ENCODE measurements at places on chromosomes 16 and 17. TPM values are rescaled to one million over a fixed set of nuclear protein-coding genes. Genes with fewer than 3 reads are reported as not detected.

DNA sequence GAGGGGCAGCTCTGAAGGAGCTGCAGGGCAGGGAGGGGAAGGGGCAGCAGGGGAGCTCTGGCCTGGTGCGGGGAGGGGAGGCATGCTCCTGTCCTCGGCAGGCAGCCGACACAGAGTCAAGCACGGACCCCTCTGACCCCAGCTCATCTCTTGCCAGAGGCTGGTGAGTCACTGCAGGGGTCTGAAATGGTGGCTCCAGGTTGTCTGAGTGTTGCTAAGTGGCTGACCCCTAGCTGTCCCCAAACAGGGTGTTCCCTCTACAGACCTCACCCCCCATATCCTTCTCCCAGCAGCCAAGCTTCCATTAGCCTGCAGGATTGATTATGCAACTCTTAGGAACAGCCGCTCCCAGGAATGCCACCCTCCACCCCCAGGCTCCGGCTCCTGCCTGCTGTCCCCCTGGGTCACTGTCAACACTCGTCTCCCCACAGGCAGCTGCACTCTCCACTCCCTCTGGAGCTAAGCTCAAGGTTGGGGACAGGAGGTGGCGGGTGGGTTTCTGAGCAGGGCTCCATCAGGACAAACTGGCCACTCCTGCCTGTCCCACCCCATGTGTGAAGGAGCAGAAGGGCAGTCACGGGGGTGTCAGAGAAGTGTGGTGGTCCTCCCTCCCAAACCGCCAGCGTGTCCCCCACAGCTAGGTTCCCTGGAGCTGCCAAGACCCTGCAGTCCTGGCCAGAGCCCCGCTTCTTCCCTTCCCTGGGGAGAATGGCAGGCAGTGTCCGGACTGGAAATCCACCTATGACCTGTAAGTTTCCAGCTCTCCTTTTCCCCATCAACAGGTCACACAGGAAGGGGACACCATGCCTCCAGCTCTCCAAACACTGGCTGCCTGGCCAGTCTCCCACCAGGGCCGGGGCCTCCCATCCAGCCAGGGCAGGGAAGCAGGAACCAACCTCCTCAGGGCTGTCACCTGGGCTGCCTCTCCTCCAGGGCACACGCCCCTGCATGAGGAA lies 1.0 kb downstream of the MYLK3 start:
- DNase-seq, result peak; percentile 58
- no peaks in the 10 kb centered on the region for H3K36me3 ChIP-seq
- peak overlapping the region; percentile 42 for H3K4me3 ChIP-seq
- H3K27me3 ChIP-seq, result no peaks in the 10 kb centered on the region
- H3K27ac ChIP-seq, result peak overlapping the region; percentile 99

The HOXB1 gene
- polyA plus RNA-seq, result not detected

The RNF222 gene
- not detected for polyA plus RNA-seq

The RAB11FIP4 gene
- 1.6 TPM for polyA plus RNA-seq

DNA sequence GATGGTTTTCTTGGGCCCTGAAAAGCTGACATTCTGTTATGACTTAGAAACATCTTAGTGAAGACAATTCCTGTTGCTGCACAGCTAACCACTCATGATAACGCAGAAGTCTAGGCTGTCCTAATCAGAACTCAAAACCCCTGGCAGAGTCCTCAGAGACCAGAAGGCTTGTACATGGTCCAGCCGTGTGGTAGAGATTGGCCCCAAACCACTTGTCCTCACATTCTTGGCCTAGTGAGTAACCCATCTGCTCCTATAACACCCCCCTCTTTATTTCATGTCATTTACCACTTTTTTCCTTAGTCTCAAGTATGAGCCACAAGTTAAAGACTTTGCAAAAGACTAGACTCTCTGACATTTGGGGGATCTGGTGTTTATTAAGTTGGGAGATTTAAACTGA lies 116.5 kb upstream of the ADAMTS18 start:
- DNase-seq, result no peak
- peaks cover 13% of the 10 kb centered on the region for H3K27me3 ChIP-seq
- no peaks in the 10 kb centered on the region for H3K4me1 ChIP-seq
- H3K36me3 ChIP-seq, result no peaks in the 10 kb centered on the region

- peak overlapping the region; percentile 75 for H3K4me3 ChIP-seq
- peak overlapping the region; percentile 97 for H3K27ac ChIP-seq
- peaks cover 76% of the 10 kb centered on the region for H3K4me1 ChIP-seq
- H3K27me3 ChIP-seq, result no peaks in the 10 kb centered on the region
Observed at GRCh38 chr17:81401723-81402529, 6.7 kb downstream of the BAHCC1 start.

The C16orf54 gene
- 0.26 TPM for polyA plus RNA-seq

GRCh38 chr16:31354394-31355291 lies at the start of gene ITGAX:
Gene ITGAX (plus strand): TSS chr16:31355176. CDS start chr16:31355255, 79 bp downstream.
- no peak for DNase-seq
- H3K27ac ChIP-seq, result no peak within 1 kb of the TSS
- H3K4me3 ChIP-seq, result no peak within 1 kb of the TSS

DNA sequence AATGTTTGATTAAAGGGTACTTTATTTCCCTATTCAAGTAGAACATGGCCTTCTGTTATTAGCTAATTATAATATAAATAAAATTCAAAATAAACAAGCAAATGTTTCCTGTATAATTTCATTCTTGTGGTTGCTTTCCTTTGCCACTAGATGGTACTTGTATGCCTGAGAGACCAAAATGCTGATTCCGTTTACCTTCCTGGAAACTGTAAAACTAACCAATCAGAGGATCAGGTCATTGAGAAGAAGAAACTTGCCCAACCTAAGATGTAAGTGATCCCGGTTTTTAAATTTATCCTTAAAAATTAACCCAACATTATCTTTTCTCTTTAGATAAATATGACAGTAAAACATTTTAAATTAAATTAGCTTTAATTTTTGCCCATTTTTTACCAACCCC lies 8.1 kb upstream of the ABCA5 start:
- no peak overlapping the region for H3K27ac ChIP-seq
- H3K4me3 ChIP-seq, result no peak overlapping the region
- DNase-seq, result no peak
- H3K27me3 ChIP-seq, result no peaks in the 10 kb centered on the region
- H3K4me1 ChIP-seq, result no peaks in the 10 kb centered on the region

- H3K4me3 ChIP-seq, result no peak overlapping the region
- no peaks in the 10 kb centered on the region for H3K4me1 ChIP-seq
Observed at GRCh38 chr16:74759564-74759963, 15.1 kb downstream of the FA2H start.

DNA sequence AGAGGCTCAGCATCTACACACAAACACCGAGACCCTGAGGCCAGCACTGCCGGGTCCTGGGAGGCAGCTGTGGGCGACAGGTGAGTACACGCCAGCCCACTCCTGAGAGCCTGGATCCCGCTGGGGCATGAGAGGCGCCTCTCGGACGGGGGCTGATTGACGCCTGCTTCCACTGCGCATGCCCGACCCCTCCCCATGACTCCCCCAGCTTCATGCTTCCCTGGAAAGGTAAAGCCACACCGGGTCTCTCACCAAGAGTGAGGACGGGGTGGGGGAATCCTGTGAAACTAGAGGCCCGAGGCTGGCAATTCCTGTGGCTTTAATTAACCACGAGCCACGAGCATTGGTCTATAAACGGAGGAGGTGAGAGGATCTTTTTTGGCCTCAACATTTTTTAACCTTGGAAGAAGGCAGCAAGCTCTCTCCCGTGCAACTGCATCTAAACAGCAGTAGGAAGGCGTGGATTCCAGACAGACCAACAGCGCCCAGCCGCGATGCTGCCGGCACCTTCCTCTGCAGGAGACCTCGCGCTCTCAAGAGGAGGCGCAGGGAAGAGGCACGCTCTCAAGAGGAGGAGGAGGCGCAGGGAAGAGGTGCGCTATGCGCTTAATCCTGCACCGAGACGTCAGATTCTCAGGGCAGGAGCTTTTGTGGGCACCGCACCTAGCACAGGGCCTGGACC lies 71.8 kb upstream of the METRNL start:
- H3K27me3 ChIP-seq, result no peaks in the 10 kb centered on the region
- no peak overlapping the region for H3K4me3 ChIP-seq
- no peaks in the 10 kb centered on the region for H3K4me1 ChIP-seq
- no peak overlapping the region for H3K27ac ChIP-seq
- no peaks in the 10 kb centered on the region for H3K36me3 ChIP-seq

- no peaks in the 10 kb centered on the region for H3K36me3 ChIP-seq
- no peak for DNase-seq
- peaks cover 26% of the 10 kb centered on the region for H3K27me3 ChIP-seq
Observed at GRCh38 chr17:72264682-72265405, 144.0 kb downstream of the SOX9 start.

DNA sequence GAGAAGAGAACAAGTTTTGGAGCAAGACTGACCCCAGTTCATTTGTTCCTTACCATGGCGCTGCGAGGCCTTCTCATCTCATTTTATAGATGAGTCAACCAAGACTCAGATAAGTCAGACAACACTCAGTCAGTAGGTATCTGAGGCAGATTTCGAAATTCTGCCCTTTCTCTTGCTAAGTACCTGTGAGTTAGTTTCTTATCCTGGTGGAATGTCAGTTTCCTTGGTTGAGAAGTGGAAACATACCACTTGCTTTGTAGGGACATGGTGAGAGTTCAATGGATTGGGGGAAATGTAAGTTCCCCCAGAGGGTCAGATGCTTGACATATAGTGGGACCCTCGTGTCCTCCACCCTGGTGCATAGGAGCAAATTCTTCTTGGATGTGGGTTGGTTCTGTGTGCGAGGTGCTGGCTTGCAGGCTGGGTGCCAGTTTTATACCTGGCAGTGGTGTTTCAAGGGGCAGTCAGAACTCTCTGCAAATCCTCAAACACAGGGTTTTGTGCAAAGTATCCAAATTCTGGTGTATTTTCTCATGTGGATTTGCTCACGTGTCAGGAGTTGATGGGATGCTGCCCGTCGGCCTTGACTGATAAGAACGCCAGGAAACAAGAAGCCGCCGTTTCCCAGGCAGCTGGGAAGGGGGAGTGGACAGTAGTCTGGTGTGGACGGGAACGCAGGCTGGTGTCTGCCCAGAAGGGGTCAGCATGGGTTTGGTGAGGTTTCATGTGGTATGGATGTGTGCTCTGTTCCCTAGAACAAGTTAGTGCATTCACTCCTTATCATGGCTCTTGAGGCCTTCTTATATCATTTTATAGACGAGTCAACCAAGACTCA lies 61.1 kb upstream of the CIBAR2 start:
- no peak overlapping the region for H3K27ac ChIP-seq
- DNase-seq, result no peak
- peaks cover 4% of the 10 kb centered on the region for H3K27me3 ChIP-seq
- no peak overlapping the region for H3K4me3 ChIP-seq

DNA sequence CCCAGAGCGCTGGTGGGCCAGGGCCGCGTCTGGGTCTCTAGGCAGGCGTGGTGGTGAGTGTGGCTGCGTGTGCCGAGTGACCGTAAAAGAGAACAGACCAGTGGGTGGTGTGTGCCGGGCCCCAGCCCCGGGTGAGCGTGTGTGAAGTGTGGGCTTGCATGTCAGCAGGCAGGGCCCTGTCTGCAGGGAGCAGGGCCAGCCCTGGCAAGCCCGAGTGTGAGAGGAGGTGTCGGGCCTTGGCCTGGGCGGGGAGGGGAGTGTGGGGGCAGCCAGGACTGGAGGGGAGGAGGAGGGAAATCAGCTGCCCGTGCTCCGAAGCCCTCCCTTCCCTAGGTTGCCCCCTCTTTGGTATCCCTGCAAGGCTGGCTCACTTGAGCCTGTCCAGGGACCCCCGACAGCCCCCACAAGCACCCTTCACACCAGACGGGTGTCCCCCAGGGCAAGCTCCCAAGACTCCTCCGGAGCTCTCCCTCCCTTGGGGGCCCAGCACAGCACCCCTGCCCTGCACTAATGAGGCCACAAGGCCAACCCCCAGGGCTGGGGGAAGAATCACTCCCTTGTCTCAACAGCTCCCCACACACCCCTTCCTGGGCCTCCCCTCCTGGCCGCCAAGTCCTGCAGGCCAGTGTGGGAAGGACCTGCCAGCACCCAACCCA lies 1.9 kb downstream of the USH1G start:
- DNase-seq, result no peak
- H3K4me3 ChIP-seq, result no peak overlapping the region

The NPLOC4 gene
- polyA plus RNA-seq, result 40.3 TPM

- no peaks in the 10 kb centered on the region for H3K27me3 ChIP-seq
- peak; percentile 70 for DNase-seq
- peak overlapping the region; percentile 97 for H3K27ac ChIP-seq
- peak overlapping the region; percentile 77 for H3K4me3 ChIP-seq
Observed at GRCh38 chr16:4273858-4274311, 1.1 kb upstream of the TFAP4 start.

GRCh38 chr16:81567987-81568748 lies 123.6 kb downstream of the CMIP start:
- peak; percentile 32 for DNase-seq
- no peaks in the 10 kb centered on the region for H3K27me3 ChIP-seq
- H3K4me3 ChIP-seq, result no peak overlapping the region
- peaks cover 20% of the 10 kb centered on the region for H3K4me1 ChIP-seq
- no peak overlapping the region for H3K27ac ChIP-seq

GRCh38 chr17:73801455-73802100 lies 157.3 kb upstream of the SDK2 start:
- H3K36me3 ChIP-seq, result no peaks in the 10 kb centered on the region
- peaks cover 14% of the 10 kb centered on the region for H3K27me3 ChIP-seq
- H3K27ac ChIP-seq, result no peak overlapping the region
- no peak for DNase-seq

The ADAMTS18 gene
- 0.03 TPM for polyA plus RNA-seq

The MYH3 gene
- 1.4 TPM for polyA plus RNA-seq

The HBM gene
- not detected for polyA plus RNA-seq

GRCh38 chr17:77842528-77843147 lies 115.9 kb upstream of the TNRC6C start:
- no peak overlapping the region for H3K4me3 ChIP-seq
- H3K27me3 ChIP-seq, result no peaks in the 10 kb centered on the region
- H3K27ac ChIP-seq, result peak overlapping the region; percentile 50
- peaks cover 56% of the 10 kb centered on the region for H3K4me1 ChIP-seq
- DNase-seq, result no peak

DNA sequence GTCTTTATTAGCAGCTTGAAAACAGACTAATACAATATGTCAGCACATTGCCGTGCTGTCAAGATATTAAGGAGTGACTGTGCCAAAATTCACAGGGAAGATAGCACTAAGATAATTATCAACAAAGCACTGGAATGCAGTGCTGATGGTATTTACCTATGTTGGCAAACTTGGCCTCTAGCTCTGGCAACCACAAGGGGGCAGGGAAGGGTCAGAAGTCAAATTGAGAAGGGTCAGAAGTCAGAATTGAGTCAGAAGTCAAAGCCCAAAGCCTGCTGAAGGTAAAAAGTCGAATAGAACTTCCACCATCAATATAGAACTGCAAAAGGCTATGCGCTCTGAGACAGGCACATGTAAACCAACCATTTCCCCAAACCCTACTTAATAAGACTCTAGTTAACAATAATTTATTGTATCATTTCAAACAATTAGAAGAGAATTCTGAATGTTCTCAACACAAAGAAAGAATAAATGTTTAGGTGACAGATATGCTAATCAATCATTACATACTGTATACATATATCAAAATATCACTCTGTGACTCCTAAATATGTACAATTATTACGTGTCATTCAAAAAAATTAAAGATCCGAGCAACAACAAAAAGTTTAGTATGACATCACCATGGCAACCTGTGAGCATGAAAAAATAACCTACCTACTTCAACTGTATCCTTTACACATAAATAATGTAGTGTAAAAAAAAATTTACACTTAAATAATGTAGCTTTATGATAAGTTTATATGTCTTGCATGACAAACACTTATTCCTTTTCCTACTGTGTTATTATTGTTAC lies 916.1 kb downstream of the KCNJ2 start:
- peaks cover 3% of the 10 kb centered on the region for H3K27me3 ChIP-seq
- no peaks in the 10 kb centered on the region for H3K36me3 ChIP-seq
- H3K4me1 ChIP-seq, result no peaks in the 10 kb centered on the region

All from heart right ventricle (tissue), 16 donors.